ENCODE measurements at places on chromosomes 16 and 17.

- no peak for DNase-seq
Observed at GRCh38 chr16:48687421-48688038, 77.5 kb upstream of the N4BP1 start.

- no peak for DNase-seq
Observed at GRCh38 chr17:48737330-48738043, 8.9 kb upstream of the HOXB13 start.

- DNase-seq, result no peak
Observed at GRCh38 chr17:73772107-73772705, 128.0 kb upstream of the SDK2 start.

GRCh38 chr17:4142107-4142900 is 526 bp downstream of the ZZEF1 start:
- no peak for DNase-seq

DNA sequence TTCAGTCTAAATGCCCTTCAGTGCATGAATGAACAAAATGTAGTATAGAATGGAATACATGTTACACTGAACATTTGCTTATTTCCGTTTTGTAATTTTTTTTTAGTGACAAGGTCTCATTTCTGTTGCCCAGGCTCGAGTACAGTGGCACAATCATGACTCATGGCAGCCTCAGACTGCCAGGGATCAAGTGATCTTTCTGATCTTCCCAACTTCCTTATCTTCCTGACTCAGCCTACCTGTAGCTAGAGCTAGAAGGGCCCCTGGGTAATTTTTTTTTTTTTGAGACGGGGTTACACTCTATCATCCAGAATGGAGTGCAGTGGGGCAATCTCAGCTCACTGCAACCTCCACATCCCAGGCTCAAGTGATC is 7.3 kb upstream of the SLX4 start:
- no peak for DNase-seq

- DNase-seq, result no peak
Observed at GRCh38 chr16:88624481-88624880, 13.9 kb upstream of the IL17C start.

DNA sequence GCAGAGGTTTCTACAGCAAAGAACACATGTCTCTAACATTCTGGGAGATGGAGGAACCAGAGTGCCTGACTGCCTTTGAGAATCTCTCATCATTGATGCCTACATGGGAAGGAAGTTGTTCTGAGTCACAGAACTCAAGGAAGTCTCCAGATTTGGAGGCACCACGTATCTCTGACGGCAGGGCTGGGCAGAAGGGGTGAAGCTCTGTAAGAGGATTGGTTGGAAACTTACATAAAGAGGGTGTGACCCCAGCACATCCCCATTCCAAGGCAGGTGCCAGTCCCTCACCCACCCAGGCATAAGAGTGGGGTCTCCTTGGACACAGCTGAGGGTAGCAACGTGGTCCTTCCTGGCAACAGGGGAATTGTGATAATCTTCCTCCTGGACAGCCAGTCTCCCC is 17.4 kb downstream of the TNFRSF13B start:
- DNase-seq, result no peak

DNA sequence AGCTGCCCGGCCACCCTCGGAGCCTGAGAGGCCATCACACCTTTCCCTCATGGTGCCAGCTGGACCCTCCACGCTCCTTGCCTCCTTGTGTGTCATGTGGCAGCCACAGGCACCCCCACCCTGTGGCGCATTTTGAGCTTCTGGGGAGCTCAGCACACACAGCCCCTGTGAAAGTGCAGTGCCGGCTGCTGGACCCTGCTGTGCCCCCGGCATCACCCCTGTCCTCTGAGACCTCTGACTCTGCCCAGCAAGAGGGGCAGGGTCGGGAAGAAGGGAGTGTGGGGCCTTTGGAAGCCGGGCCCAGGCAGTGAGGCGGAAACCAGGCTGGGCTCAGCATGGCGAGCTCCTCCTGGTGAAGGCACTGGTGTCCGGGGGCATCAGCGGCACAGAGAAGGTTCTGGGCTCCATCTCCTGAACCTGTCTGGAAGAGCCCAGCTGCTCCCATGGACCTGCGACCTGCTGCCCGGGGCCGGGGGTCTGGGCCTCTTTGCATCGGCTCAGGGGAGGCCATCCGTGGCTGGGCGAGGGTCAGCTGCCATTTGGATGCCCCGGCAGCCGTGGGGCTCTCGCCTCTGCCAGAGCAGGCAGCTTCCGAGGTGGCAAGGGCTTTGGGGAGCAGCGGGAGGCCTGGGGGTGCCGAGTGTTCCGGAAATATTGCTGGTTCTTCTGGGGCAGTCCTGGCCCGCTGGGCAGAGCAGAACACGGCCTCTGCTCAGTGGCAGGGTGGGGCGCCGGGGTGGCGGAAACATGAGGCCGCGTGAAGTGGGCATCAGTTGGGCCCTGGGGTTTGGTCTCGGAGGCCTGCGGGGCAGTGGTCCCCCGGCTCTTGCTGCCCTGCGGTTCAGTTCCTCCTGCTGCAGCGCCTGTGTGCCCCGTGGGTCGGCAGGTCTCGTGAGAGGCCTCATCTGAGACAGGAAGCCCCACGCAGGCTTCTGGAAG is 17.9 kb downstream of the CENPX start:
- no peak for DNase-seq

GRCh38 chr17:42989726-42990652 is 8.2 kb upstream of the RPL27 start:
- DNase-seq, result no peak

DNA sequence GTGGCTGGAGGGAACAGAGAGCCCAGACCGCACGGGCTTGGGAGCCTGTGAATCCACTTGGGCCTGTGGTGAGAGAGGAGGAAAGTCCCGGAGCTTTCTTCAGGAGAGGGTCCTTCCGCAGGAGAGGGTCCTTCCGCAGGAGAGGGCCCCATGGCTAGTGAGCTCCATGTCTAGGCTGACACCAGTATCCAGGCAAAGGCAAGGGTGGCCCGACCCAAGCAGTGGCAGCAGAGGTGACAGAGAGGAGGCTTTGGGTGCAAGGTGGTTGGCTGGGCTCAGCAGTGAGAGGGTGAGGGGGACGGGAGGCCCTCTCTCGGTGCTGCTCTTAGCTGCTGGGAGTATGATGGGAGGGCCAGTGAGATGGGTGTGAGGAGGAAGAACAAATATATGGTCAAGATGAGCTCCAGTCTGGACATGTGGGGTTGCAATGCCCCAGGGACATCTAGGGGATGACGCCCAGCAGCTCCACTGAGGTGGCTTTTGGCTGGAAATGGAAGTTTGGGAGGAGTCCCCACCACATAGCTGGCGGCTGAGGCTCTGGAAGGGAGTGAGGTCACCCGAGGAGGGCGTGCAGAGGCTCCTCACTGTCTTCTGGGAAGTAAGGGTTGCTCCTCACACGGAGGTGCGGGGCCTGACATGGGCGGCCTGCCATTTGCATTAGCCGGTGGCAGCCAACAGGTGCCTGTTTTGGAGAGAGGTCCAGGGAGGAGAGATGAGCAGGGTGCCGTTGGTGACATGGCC is 2.3 kb upstream of the HSD3B7 start:
- no peak for DNase-seq

- DNase-seq, result peak; percentile 64
Observed at GRCh38 chr17:78133971-78134898, 3.7 kb downstream of the TMC8 start.

DNA sequence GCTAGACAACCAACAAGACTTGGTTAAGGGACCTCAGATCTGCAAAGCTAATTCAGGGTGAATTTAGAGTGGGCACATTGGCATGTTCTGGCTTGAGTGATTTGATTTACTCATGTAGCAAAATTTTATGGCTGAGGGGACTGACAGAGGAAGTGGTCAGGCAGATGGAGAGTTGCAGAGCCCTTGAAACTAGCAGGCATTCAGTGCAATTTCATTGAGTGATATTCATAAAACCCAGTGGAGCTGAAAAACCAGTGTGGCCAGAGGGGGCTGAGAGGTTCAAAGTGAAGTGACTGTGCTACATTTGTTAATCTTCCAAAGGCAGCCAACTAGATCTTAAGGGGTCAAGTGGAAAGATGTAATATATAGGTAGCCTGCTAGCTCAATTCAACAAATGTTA is 2.2 kb upstream of the TMEM94 start:
- DNase-seq, result no peak

DNA sequence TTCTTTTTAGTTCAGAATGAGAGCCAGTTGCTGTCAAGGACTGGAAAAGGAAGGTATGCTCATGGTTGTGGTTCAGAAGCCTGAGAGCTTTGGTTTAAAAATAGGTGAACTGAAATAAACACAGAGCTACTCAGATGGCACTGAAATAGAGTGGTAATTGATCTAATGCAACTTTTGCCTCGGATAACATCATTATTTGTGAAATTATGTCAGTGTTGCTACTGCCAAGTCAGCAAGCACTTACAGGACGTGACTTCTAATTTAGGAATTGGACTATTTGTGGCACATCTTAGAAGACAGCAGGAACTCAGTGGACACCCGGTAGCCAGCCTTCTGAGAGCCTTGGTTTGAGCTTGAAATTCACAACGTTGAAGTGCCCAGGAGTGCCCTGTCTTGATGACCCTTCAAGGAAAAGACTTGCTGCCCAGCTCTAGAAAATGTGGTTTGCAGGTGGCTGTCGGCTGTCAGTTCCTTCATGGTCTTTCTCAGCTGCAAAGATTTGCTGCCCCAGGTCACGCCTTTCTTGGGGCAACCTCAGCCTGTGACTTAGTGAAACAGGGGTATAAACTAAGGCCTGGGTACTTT is 42.0 kb upstream of the XYLT1 start:
- no peak for DNase-seq

DNA sequence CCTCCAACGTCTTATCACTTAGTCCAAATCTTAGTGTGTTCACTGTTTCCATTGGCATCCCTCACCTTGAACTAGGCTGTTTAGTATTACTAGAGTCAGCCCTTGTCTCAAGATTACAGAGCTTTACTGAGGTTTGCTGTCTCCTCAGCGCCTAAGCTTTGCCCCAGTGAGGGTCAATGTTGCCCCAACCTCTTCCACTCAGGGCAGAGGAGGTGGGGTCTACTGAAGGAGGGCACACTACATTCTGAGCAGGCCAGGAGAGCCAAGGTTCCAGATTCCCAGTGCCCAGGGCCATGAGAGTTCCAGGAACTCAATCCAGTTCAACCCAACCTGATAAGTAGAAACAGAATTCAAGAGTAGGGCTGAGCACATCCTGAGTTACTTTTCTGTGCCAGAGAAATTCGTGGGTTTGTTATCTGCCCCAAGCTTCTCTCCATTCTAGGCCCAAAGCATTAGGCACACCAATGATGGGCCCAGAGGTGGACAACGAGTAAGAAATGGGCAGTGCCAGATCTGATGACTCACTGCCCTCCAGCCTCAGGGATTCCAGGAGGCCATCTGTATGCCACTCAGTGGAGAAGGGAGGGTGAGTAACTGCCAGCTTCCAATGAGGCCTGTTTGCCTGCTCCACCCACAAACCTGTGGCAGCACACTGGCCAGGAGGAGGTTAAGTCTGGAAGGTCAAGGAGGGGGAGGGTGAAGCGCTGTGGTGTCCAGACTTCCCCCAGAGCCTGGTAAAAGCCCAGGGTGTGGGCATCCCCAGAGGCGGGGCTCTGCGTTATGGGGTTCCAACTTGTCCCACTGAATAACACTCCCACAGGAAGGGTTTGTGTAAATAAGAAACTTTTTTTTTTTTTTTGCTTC is 8.2 kb downstream of the TUBG2 start:
- DNase-seq, result no peak

DNA sequence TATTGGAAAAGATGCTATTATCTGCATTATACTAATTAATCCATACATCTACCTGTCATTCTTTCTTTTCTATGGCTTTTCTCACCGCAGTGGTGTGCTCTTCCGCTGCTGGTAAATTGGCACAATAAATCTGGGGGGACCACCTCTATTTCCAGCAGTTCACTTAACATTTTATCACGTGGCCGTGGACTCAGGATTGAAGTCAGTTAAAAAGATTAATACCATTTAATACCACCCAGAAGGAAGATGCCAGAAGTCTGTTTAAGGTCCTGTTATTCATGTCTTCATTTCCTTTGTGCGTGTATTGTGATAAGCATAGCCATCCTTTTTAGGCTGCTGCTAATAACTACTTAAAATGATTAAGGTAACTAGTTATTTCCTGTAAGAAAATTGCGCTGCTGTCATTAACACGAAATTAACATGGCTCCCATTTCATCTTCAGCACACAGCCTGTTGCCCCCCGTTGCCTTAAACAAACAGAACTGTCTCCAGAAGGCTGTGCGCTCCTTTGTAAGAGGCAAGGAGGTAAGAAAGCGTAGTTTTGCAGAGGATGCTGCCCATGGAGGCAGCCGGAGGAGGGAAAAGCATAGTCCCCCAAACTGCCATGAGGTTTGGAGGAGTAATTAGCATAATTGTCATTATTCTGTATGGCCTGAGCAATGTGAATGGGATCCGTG is 414.4 kb downstream of the UTP18 start:
- no peak for DNase-seq

DNA sequence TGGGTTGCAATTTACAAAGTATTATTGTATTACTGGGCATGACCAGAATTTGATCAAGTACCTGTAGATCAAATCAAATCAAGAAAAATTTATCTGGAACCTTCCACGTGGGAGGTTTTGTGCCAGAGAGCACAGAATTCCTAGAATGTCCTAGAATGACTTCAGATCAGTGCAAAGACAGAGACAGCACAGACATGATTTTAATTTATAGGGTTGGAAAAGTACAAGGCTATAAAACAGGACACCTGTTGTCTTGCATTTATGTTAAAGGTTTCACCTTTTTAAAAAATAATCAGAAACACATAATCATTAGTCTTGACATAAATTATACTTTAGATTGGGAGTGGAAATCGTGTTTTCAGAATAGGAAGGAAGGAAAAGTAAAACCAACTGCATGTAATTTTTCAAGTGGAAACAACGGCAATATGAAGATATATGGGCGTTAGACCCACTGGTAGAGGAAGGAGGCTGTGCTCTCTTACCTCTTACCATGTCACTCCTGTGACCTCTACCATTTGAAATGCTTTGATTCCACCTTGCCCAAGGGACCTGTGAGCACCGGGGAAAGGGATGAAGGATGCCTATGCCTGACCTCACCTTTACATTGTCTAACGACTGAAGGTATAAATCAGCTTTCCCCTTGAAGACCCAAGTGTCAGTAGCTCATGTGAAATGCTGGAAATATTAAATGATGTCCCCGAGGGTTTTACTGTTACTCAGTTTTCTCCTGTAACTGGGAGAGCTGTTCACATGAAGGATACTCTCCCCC is 100.4 kb downstream of the SNX11 start:
- no peak for DNase-seq

- DNase-seq, result no peak
Observed at GRCh38 chr16:14070555-14070876, 603 bp upstream of the MRTFB start.

GRCh38 chr17:49995055-49995738 is at the start of gene DLX3:
TSS of gene DLX3 (minus strand) at chr17:49995224. CDS start at chr17:49994998, 226 bp downstream.
- no peak for DNase-seq

- no peak for DNase-seq
Observed at GRCh38 chr17:62725791-62726249, 82.3 kb downstream of the MARCHF10 start.

GRCh38 chr16:29156511-29156910 is 171.7 kb downstream of the LAT start:
- DNase-seq, result no peak

- no peak for DNase-seq
Observed at GRCh38 chr16:24140730-24141129, 115.4 kb upstream of the CACNG3 start.

All from stimulated activated CD8-positive, alpha-beta memory T cell treated with anti-CD3 and anti-CD28 coated beads, Interleukin-7, amount 100 ng/mL, for 48 hours (primary cell).